ENCODE measurements at places on chromosomes 7 and 10.

- DNase-seq: no peak
Measured at GRCh38 chr7:67359900-67360299, 363.3 kb downstream of the TYW1 start.

GRCh38 chr7:42227936-42228591 is 8.9 kb downstream of the GLI3 start:
- no peak for DNase-seq

GRCh38 chr7:33750177-33750576 is 155.2 kb upstream of the BMPER start:
- DNase-seq: no peak

- DNase-seq: no peak
Measured at GRCh38 chr7:101226721-101227120, 8.8 kb downstream of the ZNHIT1 start.

DNA sequence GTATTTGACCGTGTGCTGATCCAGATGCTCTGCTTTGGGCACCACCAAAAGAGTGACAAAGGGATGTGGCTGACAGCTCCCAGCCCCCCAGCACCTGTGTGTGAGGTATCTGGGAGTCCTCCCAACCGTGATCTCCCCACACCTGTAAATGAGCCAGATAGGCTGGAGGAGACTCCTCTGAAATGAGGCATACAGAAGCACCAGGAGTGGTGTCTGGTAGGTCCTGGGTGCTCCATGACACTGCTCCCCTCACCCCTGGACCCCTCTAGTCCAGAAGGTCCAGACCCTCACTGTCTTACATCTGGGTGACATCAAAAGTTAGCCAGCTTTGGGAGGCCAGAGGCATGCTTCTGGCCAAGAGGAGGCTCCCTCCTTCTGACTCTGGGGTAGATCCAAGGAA is 20.0 kb upstream of the DRGX start:
- DNase-seq: no peak

All from LoVo (cell line).